Tibial nerve (tissue), 4 donors: ENCODE measurements at places on chromosomes 7 and 10. TPM values are rescaled to one million over a fixed set of nuclear protein-coding genes. Genes with fewer than 3 reads are reported as not detected.

- no peak overlapping the region for H3K27ac ChIP-seq
- no peaks in the 10 kb centered on the region for H3K4me1 ChIP-seq
- no peaks in the 10 kb centered on the region for H3K36me3 ChIP-seq
- DNase-seq, result no peak
Observed at GRCh38 chr10:125479059-125479458, 203.9 kb downstream of the TEX36 start.

- peak; percentile 43 for DNase-seq
- no peaks in the 10 kb centered on the region for H3K27me3 ChIP-seq
- H3K4me1 ChIP-seq, result peaks cover 34% of the 10 kb centered on the region
- H3K4me3 ChIP-seq, result no peak overlapping the region
- H3K36me3 ChIP-seq, result peaks cover 50% of the 10 kb centered on the region
Observed at GRCh38 chr7:44767912-44768627, 19.4 kb downstream of the ZMIZ2 start.

DNA sequence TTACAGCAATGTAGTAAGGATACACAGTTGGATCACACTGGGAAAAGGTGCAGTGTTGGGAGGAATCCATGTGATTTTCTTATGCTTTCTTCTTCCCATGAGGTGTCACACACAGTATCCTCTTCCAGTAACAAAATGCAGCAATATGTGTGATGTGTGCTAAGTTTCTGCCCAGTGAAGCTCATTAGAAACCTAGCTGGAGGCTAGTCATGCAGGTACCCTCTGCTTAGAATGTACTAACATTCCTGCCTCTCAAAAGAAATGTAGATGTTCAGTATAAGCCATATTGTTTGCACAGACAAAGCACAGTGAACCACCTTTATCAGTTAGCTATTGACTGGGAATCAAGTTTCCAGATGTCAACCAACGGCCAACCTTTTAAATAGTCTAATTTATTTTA is 12.9 kb upstream of the KCND2 start:
- no peaks in the 10 kb centered on the region for H3K36me3 ChIP-seq
- no peaks in the 10 kb centered on the region for H3K4me1 ChIP-seq
- DNase-seq, result no peak
- H3K4me3 ChIP-seq, result no peak overlapping the region

- no peak overlapping the region for H3K4me3 ChIP-seq
- H3K27ac ChIP-seq, result no peak overlapping the region
- no peak for DNase-seq
- H3K4me1 ChIP-seq, result no peaks in the 10 kb centered on the region
- H3K36me3 ChIP-seq, result peaks cover 23% of the 10 kb centered on the region
- no peaks in the 10 kb centered on the region for H3K27me3 ChIP-seq
Observed at GRCh38 chr10:17241611-17242333, 13.7 kb downstream of the VIM start.

DNA sequence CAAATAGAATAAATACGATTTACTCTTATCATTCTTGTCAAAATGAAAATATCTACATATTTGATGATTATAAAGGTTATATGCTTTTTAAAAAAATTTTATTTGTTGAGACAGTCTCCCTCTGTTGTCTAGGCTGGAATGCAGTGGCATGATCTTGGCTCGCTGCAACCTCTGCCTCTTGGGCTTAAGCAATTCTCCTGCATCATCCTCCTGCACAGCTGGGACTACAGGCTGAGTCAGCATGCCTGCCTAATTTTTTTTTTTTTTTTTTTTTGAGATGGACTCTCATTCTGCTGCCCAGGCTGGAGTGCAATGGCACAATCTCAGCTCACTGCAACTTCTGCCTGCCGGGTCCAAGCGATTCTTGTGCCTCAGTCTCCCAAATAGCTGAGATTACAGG is 48.9 kb downstream of the PUS7 start:
- H3K27ac ChIP-seq, result no peak overlapping the region
- H3K4me3 ChIP-seq, result no peak overlapping the region
- no peaks in the 10 kb centered on the region for H3K36me3 ChIP-seq
- H3K4me1 ChIP-seq, result no peaks in the 10 kb centered on the region
- no peak for DNase-seq
- no peaks in the 10 kb centered on the region for H3K27me3 ChIP-seq

- no peaks in the 10 kb centered on the region for H3K27me3 ChIP-seq
- H3K4me1 ChIP-seq, result no peaks in the 10 kb centered on the region
- H3K36me3 ChIP-seq, result no peaks in the 10 kb centered on the region
- DNase-seq, result no peak
- H3K27ac ChIP-seq, result peak overlapping the region; percentile 21
Observed at GRCh38 chr10:61284222-61284890, 168.8 kb downstream of the TMEM26 start.

DNA sequence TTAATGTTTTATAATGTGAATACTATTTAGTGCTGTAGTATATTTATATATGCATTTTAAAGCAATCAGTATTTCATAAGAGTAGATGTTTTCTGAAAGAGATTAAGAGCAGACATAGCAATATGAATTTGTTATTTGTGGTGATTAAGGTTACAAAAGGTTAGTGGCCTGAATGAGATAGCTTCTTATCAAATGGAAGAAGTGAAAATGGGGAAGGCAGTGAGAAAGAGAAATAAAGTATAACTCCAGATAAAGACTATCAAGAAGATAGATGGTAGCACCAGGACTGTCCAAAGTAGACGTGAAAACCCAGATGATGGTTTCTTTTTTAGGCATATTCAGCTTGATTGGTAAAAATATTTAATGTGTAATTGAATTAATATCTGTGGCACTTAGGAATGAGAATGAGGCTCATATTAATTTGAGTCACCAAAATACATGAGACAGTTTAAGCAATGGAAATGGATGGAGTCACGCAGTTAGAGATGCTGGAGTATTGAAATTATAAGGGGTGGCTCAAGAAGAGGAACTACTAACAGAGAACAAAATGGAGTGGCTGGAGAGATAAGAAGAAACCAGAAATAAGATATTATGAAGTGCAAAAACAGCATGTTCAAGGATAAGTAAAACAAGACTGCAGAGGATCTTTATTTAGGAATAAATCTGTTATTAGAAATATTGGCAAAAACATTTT is 288.0 kb upstream of the SEMA3C start:
- DNase-seq, result no peak
- H3K4me1 ChIP-seq, result no peaks in the 10 kb centered on the region
- H3K4me3 ChIP-seq, result no peak overlapping the region
- H3K27ac ChIP-seq, result no peak overlapping the region
- no peaks in the 10 kb centered on the region for H3K36me3 ChIP-seq

DNA sequence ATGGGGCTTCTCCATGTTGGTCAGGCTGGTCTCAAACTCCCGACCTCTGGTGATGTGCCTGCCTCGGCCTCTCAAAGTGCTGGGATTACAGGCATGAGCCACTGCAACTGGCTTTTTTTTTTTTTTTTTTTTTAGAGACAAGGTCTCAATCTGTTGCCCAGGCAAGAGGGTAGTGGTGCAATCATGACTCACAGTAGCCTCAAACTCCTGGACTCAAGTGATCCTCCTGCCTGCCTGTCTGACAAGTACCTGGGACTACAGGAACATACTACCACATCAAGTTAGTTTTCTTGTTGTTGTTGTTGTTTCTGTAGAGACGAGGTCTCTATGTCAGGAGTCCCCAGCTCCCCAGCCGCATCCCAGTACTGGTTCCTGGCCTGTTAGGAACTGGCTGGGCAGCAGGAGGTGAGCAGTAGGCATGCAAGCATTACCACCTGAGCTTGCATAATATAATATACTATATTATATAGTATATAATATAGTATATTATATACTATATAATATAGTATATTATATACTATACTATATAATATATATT is 55.7 kb downstream of the TPK1 start:
- no peaks in the 10 kb centered on the region for H3K27me3 ChIP-seq
- H3K36me3 ChIP-seq, result no peaks in the 10 kb centered on the region
- H3K27ac ChIP-seq, result no peak overlapping the region
- DNase-seq, result no peak
- H3K4me3 ChIP-seq, result no peak overlapping the region

DNA sequence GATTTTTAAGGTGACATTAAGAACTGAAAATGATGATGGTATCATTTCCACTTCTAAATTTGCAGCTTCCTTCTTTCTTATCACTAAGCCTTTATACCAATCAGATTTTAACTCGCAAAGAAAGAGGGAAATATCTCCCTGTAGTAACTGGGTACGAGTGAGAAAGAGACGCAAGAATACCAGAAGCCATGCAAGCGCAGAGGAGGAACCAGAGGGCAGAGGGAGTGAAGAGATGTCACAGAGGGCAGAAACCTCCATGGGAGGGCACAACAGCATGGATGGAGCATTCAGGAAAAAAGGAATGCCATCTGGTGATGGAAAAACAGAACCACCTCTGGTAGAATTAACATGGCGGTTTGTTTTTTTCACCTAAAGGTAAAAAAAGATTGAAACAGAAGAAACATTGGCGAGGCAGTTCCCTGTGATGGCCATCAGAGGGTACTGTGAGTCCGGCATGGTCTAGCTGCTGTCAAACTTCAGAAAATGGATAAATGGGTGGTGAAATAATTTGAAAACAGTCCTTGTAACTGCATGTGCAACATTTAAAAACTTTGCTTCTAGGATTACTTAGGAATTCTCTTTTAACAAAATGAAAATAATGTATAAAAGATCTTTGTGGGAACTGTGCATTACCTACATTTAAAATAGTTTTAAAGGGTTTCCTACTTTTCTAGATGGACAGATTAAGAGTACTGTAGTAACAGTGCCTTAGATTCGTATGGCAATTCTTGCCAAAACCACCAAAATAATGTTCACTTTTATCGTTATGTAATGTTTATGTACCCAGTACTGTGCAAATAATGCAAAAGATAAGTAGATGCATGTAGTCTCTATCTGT is 91.8 kb downstream of the ARHGAP12 start:
- no peak overlapping the region for H3K4me3 ChIP-seq
- H3K36me3 ChIP-seq, result no peaks in the 10 kb centered on the region
- H3K27me3 ChIP-seq, result no peaks in the 10 kb centered on the region
- no peaks in the 10 kb centered on the region for H3K4me1 ChIP-seq
- H3K27ac ChIP-seq, result no peak overlapping the region

DNA sequence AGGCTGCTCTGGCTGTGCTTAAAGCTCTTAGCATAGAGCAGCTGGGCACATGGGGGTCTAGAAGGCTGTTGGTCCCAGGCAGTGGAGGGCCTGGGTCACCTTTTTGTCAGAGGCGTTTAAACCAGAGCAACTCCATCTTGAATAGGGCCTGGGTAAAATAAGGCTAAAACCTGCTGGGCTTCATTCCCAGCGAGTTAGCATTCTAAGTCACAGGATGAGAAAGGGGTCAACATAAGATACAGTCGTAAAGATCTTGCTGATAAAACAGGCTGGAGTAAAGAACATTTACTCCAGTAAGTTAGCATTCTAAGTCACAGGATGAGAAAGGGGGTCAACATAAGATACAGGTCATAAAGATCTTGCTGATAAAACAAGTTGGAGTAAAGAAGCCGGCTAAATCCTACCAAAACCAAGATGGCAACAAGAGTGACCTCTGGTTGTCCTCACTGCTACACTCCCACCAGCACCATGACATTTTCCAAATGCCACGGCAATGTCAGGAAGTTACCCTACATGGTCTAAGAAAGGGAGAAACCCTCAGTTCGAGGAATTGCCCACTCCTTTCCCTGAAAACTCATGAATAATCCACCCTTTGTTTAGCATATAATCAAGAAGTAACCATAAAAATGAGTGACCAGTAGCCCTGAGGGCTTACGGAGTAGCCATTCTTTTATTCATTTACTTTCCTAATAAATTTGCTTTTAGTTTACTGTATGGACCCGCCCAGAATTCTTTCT is 96.8 kb upstream of the PCBD1 start:
- no peaks in the 10 kb centered on the region for H3K4me1 ChIP-seq
- H3K36me3 ChIP-seq, result no peaks in the 10 kb centered on the region
- no peak overlapping the region for H3K27ac ChIP-seq

GRCh38 chr10:35017608-35018007 is 72.5 kb downstream of the CUL2 start:
- H3K4me3 ChIP-seq, result no peak overlapping the region
- DNase-seq, result no peak
- peaks cover 8% of the 10 kb centered on the region for H3K4me1 ChIP-seq
- H3K27ac ChIP-seq, result no peak overlapping the region
- peaks cover 2% of the 10 kb centered on the region for H3K36me3 ChIP-seq
- H3K27me3 ChIP-seq, result no peaks in the 10 kb centered on the region

GRCh38 chr10:77563638-77564270 is 73.9 kb downstream of the KCNMA1 start:
- H3K27ac ChIP-seq, result no peak overlapping the region
- peaks cover 14% of the 10 kb centered on the region for H3K4me1 ChIP-seq
- H3K36me3 ChIP-seq, result no peaks in the 10 kb centered on the region
- H3K27me3 ChIP-seq, result no peaks in the 10 kb centered on the region
- DNase-seq, result no peak

- no peak overlapping the region for H3K4me3 ChIP-seq
- H3K4me1 ChIP-seq, result no peaks in the 10 kb centered on the region
- H3K27ac ChIP-seq, result no peak overlapping the region
- no peaks in the 10 kb centered on the region for H3K36me3 ChIP-seq
- no peak for DNase-seq
- H3K27me3 ChIP-seq, result no peaks in the 10 kb centered on the region
Observed at GRCh38 chr10:20443094-20443493, 454.0 kb downstream of the NEBL start.

- DNase-seq, result no peak
- H3K4me1 ChIP-seq, result no peaks in the 10 kb centered on the region
- H3K27me3 ChIP-seq, result no peaks in the 10 kb centered on the region
- H3K27ac ChIP-seq, result no peak overlapping the region
- no peaks in the 10 kb centered on the region for H3K36me3 ChIP-seq
- H3K4me3 ChIP-seq, result no peak overlapping the region
Observed at GRCh38 chr10:104036518-104037260, 49.0 kb downstream of the COL17A1 start.

- peaks cover 25% of the 10 kb centered on the region for H3K36me3 ChIP-seq
- no peak overlapping the region for H3K4me3 ChIP-seq
- H3K27me3 ChIP-seq, result no peaks in the 10 kb centered on the region
Observed at GRCh38 chr7:71385330-71385729, 253.4 kb downstream of the GALNT17 start.

GRCh38 chr10:13180788-13181187 is 19.4 kb downstream of the MCM10 start:
- no peaks in the 10 kb centered on the region for H3K4me1 ChIP-seq
- H3K27me3 ChIP-seq, result no peaks in the 10 kb centered on the region
- no peak for DNase-seq
- H3K27ac ChIP-seq, result no peak overlapping the region

DNA sequence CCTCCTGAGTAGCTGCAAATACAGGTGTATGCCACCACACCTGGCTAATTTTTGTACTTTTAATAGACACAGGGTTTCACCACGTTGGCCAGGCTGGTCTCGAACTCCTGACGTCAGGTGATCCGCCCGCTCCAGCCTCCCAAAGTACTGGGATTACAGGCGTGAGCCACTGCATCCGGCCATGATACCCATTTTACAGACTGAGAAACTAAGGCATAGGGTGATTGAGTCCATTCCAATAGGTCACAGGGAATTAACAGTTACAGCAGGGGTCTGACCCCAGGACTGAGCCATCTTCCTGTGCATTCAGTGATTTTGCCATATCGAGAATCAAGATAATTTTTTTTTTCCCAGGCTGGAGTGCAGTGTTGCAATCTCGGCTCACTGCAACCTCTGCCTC is 12.3 kb upstream of the CTBP2 start:
- DNase-seq, result no peak
- no peaks in the 10 kb centered on the region for H3K36me3 ChIP-seq
- peaks cover 15% of the 10 kb centered on the region for H3K27me3 ChIP-seq
- no peak overlapping the region for H3K4me3 ChIP-seq
- H3K4me1 ChIP-seq, result no peaks in the 10 kb centered on the region

The STRIP2 gene
- 0.42 TPM for total RNA-seq

The FAM13C gene
- 30.0 TPM for total RNA-seq

The SPDYE11 gene
- not detected for total RNA-seq

The TRIM74 gene
- 1.4 TPM for total RNA-seq

The PSD gene
- total RNA-seq, result 0.42 TPM

The HOGA1 gene
- total RNA-seq, result 3.6 TPM
